ENCODE measurements at places on chromosomes 4 and X.

DNA sequence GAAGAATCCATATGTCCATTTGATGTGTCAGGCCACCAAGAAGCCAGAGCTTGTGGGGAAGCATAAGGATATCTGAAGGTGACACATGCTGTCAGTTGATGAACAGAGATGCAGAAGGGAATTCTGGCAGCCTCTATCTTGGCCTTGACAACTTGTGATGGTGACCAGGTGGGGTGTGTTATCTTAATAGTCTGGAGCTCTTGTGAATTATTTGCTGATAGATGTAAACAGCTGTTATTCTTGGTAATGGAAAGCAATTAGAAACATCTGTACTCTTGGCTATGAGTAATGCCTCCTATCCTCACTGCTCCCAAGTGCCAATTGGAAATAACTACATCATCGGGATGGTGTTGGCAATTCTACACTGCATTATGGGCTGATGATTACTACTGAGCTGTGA lies 51.9 kb downstream of the NAA11 start:
- no peak for DNase-seq

DNA sequence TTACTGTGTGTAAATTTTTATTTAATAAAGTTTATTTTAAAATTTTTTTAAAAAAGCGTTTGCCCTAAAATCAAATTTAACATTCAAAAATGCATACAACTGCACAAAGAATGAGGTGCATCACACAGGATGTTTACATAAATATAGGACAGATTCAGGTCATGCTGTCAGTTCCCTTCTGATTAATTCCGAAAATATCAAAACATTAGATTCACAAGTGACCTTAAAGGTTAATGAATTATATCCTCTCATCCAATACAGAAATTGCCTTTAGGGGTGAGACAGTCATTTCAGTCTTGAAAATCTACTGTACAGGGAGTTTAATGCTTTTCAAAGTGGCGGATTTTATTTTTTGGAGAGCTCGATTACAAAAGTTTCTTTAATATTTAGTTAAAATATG lies 208.7 kb upstream of the FTHL17 start:
- no peak for DNase-seq

- DNase-seq, result no peak
These were observed 541.7 kb downstream of the BCOR start for GRCh38 chrX:39556056-39556455.

DNA sequence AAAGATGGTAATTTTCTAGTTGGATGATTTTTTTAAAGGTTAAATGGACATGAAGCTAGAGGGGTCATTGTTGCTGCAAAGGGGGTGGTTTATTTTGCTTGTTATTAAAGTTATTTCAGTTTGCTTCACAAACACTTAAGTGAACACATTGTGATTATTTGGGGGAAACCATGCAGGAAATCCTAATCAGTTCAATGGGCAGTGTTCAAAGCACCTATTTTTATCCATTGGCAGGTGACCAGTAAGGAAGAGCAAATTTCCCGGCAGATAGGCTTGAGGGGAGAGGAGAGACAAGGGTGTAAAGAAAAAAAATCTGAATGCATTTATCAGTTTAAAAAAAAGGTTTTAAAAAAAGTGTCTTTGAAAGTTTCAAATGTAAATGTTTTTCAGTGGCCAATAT lies 17.6 kb downstream of the GPR174 start:
- no peak for DNase-seq

DNA sequence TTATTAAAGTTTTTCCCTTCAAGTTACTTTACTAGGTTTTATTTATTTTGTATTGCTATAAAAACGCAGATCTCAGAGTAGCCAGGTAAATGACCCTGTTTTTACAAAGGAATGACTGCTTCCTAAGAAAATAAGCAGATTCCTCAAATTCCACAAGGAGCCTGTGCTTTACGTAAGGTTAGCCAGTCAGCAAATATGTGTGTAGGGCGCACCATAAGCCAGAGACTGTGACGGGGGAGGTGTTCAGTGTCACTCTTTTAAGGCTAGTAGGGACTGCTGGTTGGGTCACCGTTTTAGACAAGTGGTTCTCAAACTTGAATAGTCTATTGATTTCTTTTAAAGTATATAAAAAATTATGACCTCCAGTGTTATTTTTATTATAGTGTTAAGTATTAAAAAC lies 119.9 kb downstream of the ANK2 start:
- DNase-seq, result no peak

GRCh38 chr4:182384631-182385091 lies 141.5 kb downstream of the TENM3 start:
- DNase-seq, result no peak

GRCh38 chr4:7932287-7932686 lies 7.4 kb downstream of the AFAP1 start:
- DNase-seq, result no peak
